ENCODE measurements at places on chromosomes 7 and 10.

DNA sequence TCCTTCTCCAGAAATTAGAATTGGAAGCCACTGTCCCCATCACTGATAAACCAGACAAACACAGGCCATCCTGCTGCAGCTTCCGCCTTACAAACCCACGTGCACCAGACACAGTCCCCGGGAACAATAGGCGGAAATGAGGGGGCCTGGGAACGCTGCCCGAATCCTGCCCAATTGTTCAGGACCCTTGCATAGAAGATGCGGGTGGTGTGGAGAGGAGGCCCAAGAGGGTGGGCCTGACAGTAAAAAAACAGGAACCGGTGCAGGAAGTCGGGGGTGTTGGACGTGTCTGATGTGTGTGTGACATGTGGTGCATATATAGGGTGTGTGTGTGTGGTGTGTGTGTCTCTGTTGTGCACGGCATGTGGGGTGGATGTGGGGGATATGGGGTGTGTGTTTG lies 26.5 kb upstream of the CHST15 start:
- DNase-seq: no peak

- DNase-seq: no peak
Observed at GRCh38 chr7:87380905-87381304, 35.4 kb downstream of the CROT start.

DNA sequence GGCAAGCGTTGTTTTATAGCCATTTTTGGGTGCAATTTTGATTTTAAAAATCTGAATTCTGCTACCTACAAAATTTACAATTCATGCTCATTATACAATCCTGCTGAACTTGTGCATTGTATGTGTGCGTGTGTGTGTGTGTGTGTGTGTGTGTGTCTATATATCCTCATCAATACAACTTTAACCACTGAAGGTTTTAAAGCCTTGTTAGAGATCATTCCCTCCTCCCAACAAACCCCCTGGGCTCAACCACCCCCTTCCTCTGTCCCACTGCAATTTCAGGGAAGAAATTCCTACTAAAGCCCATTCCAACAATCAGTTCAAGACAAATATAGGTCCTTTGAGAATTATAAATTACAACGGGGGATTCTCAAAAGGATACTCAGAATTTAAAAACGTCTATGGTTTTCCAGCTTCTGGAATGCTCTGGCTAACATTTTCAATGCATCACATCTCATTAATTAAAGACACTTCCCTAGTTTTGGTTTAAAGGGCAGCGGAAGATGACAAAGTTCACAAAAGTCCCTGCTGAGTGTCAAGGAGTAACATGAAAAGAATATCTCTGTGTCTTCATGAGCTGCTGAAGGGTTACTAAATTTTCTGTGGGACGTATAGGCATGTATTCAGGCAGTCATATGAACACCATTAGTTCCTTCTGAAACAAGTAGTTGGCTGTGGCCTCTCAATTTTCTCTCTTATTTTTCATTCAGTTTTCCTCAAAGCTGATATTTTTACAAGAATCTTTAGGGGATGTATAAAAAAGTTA lies 889 bp upstream of the SEMA3A start:
- DNase-seq: no peak

GRCh38 chr7:28983396-28984190 lies 25.5 kb upstream of the TRIL start:
- DNase-seq: no peak

GRCh38 chr10:89224739-89225443 lies 17.8 kb upstream of the CH25H start:
- DNase-seq: peak; percentile 4

DNA sequence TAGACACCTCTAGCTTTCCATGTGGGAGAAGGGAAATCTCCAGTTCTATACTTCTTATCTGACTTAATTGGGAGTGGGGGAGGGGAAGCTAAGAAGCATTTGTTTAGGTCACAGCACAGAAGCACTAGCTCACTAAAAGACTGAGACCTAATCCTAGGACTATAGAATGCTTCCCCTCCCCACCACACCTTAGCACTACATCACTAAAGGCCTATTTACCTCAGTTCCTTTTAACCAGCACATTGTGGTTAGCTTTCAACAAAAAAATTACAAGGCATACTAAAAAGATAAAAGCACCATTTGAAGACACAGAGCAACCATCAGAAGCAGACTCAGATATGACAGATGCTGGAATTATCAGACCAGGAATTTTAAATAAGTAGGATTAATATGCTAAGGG lies 53.8 kb upstream of the ADRA2A start:
- no peak for DNase-seq

DNA sequence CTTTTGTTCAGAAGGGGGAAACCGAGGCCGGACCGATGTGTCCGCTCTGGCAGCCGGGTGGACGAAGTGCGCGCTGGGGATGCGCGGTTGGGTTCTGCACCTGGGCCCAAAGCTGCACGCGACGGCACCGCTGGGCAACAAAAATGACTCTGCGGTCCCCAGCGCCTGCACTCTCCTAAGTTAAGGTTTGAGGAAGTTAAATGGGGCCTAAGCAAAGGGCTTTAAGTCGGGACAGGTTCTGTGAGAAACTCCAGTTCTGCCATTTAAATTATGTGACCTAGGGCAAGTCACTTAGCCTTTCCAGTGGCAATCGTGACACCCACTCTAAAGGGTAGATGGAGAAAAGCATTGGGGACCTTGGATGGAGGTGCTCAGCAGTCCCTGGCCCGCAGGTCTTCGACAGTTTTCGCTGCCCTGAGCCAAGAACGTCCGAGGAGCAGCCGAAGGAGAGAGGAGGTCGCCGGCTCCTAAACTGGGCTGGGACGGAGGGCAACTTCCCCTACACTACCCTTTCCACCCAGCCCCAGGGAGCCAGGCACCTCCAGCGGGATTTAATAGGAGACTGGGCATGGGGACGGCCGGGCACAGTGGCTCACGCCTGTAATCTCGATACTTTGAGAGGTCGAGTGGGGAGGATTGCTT lies 534 bp upstream of the ACBD5 start:
- no peak for DNase-seq

- no peak for DNase-seq
Observed at GRCh38 chr7:1256621-1257020, 23.9 kb downstream of the UNCX start.

DNA sequence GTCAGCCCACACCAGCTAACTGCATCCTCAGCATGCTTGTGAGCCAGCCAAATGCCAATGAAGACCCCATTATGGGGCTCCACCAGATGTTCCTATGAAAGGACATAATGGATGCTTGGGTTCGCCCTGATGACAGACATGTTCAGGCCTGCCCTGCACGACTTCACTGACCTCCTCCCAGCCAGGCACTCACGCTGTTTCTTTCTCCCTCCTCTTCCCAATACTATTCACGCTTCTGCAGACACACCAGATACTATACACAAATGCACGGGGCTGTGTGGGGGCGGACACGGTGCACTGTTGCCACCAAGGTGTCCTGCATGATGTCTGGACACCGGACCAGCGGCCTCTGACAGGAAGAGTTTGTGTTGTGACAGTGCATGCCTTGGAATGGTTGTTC lies 284.2 kb downstream of the PRPF18 start:
- no peak for DNase-seq

GRCh38 chr7:30321089-30321881 lies 36.9 kb downstream of the ZNRF2 start:
- DNase-seq: no peak

DNA sequence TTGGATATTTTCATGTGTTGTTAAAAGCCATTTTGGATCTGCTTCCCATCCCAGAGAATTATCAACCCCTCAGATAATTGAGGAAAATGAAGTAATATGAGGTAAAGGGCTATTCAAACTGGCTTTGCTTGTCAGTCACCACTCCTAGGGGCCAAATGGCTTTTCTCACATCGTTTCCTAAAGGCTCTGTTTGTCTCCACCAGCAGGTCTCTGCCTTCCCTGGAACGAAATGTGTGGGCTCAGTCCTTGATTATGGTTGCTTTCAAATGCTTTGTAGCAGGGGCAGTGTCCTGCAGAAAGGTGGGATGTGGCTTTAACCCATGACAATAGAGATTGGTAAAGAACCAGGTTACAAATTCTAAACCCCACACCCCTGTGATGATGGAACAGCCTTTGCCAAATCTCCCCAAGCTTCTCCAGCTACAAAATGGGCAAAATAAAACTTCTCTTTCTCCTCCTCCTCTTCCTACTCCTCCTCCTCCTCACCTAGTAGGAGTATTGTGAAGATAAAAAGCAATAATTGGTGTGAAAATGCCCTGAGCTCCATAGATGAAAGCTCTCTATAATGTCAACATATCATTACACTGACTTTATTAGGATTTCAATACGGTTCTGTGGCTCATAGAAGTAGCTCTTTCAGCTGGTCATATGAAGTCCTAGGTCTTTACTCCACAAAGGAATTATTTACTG lies 127.6 kb downstream of the CHN2 start:
- DNase-seq: no peak

DNA sequence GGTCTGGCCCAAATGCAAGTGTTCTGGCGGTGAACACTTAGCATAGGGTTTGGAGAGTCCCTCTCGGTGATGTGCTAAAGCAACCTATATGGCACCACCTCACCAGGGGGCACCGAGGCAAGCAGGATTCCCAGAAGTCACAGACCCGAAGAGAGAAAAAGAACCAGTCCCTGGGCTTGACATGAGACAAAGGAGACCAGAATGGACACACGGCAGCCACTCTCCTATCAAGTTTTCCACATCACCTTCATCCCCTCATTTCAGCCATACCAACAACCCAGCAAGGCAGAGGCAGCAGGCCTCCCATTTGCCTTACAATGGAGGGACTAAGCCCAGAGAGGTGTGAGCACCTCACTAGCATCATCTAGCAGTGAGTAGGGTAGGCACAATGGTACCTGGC lies 19.7 kb downstream of the GPRIN2 start:
- no peak for DNase-seq

DNA sequence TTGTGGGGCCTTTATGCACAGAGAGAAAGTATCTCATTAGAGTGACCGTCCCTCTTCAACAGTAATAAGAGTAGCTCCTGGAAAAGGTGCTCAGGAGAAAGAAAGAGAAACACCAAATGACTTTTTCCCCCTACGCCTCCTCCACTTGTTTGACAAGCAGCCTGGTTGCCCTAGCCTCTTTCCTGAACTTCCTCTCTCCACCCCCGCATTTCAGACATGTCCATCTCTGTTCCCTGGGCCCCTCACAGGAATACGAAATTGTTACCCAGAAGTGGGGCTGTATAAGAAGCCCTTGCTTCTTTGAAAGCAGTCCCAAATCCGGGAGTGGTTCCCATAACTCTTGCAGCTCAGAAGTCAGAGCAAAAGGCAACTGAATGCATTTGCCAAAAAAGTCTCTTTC lies 119.6 kb upstream of the ADO start:
- DNase-seq: no peak

- DNase-seq: no peak
Observed at GRCh38 chr10:119931871-119932270, 39.3 kb downstream of the SEC23IP start.

GRCh38 chr7:50781381-50782293 lies 1.1 kb downstream of the GRB10 start:
- no peak for DNase-seq

GRCh38 chr10:128633864-128634540 lies 507.8 kb upstream of the MKI67 start:
- DNase-seq: no peak

DNA sequence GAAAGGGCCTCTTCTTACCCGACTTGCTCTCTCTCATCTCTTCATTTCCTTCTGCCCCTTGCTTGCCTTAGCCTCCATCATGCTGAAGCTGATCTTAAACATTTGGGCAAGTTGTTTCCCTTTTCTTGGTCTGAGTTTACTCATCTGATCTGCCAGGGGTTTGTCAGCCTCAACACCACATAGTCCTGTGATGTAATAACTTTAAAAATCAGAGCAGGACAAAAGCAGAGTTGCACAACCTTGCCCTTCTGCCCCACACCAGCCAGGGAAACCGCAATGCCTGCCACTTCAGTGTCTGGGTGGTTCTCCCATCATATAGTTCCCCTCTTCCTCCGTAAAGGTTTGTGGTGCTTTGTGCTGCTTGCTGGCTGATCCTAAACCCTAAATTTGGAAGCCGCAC lies 9.9 kb upstream of the LIPM start:
- DNase-seq: no peak

DNA sequence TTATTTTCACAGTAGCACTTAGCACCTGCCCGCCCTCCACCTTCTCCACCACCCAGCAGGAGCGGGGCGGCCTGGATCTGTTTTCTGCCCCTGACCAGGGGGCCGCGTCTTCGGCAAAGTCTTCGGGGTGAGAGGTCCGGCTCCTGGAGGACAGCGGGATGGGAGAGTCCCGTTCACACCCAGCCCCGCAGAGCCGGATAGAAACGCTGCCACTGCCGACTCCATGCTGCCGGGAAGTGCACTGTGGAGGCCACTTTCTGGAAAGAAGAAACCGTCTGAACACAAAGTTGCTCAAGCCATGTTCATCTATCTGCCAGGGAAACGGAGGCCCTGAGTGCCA lies 14.5 kb upstream of the ZNF273 start:
- DNase-seq: no peak
